HEK293T (cell line): ENCODE measurements at places on chromosomes 6 and 20.

- DNase-seq: no peak
These were observed 10.0 kb upstream of the SLC32A1 start for GRCh38 chr20:38714308-38714707.

DNA sequence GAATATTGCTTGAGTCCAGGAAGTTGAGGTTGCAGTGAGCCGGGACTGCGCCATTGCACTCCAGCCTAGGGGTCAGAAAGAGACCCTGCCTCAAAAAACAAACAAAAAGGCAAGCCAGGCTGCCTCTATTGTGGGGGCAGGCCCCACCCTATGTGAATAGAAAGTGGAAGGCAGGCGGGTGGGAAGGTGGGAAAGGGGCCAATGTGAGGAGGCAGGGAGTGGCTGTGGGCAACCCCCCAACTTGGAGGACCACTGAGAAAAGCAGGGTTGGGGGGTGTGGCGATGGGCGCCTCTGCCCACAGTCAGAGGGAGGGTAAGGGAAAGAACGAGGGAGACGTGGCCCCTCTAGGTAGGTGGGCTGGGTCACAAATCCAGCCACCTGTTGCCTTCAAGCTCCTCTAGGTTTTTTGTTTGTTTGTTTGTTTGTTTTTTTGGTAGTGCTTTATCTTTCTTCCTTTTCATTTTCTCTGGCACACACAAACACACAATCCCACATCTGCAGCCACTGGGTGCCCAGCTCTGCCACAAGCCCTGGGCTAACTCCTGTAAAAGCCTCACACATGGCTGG lies 5.3 kb upstream of the AP5S1 start:
- DNase-seq: no peak

DNA sequence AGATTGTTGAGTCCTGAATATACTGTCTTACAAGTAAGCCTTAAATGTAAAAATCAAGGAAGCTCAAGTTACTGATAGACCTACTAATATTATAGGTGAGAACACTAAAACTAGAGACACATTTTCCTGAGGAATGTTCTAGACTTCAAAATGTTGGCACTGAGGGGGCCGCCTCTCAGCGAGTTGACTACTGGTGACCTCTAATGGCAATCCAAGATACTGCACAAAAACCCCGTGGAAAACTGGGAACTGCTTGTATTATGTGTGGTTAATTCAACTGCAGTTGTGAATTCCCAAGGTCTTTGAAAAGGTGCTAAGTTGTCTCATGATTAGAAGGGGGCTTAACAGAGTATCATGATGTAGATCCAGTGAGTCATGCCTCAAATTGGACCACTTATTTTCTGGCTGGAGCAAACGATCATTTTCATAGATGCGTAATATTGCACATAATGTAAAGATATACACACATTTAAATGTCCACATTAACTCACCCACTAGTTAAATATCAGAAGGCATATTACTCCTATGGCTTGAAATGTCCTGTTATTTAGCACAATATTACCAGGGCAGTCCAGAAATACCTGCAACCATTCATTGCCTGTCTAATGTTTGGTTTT lies 336.2 kb downstream of the FOXA2 start:
- peak; percentile 17 for DNase-seq

- no peak for DNase-seq
These were observed 2.7 kb downstream of the FAM110A start for GRCh38 chr20:836190-836589.

DNA sequence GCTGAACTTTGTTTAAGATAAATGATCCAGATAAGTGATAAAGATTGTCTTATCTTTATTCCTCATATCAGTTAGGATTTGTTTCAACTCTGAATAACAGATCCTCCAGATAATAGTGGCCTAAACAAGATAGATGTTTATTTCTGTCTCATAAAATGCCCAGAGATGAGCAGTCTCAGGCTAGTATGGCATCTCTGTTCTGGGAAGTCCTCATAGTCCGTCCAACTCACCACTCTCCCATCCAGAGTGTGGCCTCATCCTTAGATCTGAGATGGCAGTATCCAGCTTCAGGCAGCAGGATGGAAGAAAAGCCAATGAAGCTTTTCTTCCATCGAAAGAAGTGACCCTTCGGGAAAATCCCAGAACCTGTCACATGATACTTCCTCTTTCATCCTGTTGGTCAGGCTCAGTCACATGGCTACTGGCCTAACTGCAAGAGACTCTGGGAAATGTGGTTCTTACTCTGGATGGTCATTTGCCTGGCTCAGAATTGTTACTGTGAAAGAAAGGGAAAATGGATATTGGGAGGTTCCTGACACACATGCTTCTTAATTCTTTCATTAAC lies 29.4 kb upstream of the TAGAP start:
- peak; percentile 70 for DNase-seq

DNA sequence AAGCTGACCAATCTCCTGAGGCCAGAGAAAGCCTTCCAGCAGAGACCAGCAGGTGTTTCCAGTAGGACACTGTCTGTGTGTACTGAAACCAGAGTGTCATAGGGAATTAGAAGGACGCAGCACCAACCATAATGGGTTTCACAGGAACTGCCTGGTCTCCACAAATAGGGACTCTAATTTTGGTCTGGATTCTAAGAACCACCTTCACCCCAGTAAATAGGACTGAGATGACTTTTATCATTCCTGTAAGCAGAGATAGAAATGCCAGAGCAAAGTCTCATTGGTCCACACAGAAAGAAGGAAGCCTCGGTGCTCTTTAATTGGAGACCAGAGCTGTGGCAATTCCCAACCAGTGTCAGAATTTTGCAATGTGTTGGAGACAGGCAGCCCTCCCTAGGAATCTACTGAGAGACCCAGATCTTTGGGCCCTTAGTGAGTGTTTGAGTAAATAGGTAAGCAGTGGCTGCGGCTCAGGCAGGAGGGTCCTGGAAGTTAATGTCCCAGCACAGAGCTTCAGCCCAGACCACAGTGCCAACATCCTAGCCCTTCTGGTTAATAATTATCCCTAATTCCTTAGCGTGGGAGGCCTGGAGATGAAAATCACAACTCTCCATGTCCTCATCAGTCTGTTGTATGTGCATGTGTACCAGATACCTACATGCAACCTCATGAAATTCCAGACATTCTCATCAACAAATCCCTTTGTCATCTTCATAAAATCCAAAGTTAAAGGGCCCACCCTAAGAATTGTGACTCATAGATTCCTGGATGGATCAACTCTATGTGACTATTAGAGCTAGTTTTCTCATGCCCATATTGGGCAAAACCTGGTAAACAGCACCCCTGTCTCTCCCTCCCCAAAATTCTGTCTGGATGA lies 81.2 kb downstream of the UNC5CL start:
- no peak for DNase-seq

GRCh38 chr6:119183457-119183856 lies 105.0 kb upstream of the FAM184A start:
- DNase-seq: no peak

- DNase-seq: no peak
These were observed 36.4 kb downstream of the RIPOR3 start for GRCh38 chr20:50654904-50655303.

GRCh38 chr6:105179244-105180065 lies at the start of gene POPDC3:
Gene POPDC3, minus strand, starts transcription at chr6:105180014. Its CDS starts 18,105 bp downstream, at chr6:105161909.
- DNase-seq: peak; percentile 45

DNA sequence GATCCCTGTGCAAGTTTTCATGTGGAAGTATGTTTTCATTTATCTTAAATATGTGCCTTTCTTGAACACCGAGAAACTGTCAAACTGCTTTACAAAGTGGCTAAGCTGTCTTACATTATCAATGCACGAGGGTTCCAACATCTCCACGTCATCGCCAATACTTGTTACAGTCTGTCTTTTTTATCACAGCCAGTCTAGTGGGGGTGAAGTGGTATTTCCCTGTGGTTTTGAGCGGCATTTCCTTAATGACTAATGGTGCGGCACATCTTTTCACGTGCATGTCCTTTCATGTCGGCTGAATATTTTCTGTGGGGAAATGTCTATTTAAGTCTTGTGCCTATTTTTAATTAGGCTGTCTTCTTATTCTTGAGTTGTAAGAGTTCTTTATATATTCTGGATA lies 280.4 kb downstream of the FOXC1 start:
- DNase-seq: no peak

- DNase-seq: peak; percentile 16
These were observed 79.0 kb upstream of the SPACA1 start for GRCh38 chr6:87968435-87969278.

- no peak for DNase-seq
These were observed 837 bp upstream of the MAD2L1BP start for GRCh38 chr6:43634702-43635303.

DNA sequence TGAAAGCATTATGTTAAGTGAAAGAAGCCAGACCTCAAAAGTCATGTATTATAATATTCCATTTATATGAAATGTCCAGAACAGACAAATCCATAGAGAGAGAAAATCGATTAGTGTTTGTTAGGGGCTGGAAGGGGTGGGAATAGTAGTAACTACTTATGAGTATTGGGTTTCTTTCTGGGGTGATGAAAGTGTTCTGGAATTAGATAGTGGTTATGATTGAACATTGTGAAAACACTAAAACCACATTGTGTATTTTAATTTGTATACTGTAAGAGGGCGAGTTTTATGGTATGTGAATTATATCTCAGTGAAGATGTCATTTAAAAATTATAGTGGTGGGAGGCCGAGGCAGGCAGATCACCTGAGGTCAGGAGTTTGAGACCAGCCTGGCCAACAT lies 52.0 kb upstream of the KIF13A start:
- DNase-seq: no peak

GRCh38 chr6:12222405-12223366 lies 67.5 kb upstream of the EDN1 start:
- DNase-seq: no peak

DNA sequence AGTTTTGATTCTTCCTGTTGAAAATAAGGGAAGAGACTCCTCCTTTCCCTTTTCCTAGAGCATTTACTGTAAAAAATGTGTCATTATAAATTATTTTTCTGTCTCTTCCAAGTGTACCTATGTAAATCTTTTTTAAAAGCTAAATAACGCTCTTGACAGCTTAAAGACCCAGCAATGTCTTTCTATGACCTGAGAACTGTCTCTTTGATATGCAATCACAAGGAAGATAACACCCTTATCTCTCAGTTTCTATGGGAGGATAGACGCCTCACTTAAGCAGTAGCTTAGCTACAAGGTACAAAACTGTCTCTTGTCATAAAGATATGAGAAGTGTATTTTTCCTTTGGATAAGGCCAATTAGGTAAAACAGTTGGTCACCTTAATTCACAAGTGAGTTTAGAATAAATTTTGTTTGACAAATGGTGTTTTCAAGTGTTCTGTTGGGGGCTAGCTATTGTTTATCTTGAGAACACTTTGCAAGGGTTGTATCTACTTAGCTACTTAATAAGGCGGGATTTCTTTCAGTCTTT lies 980.6 kb upstream of the EYS start:
- no peak for DNase-seq

DNA sequence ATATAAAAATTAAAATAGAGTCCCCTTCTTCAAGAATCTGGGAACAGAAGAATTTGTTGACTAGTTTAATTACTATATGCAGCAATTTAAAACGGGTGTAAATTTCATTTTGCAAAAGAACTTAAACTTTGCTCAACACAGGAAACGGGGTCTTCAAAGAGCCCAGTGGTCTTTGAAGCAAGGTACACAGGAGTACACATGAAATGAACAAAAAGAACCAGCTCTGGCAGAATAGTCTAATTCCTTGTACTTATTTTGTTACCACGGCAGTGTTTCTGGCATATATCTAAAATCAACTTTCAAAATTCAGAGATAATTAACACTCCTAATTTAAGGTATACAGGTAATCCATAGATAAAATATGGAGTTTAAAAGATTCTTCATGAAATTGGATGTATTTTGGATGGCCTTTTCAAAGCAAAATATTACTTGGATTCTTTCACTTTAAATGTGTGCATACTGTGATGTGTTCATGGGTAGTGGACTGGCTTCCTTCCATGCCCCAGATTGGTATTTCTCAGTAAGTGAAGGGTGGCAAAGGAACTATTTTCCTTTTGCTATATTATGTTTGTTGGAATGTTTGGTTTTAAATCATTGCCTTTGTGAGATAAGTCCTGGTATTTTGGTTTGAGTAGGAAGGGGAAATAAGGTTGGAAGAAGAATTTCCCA lies 96.8 kb upstream of the THEMIS start:
- DNase-seq: no peak

DNA sequence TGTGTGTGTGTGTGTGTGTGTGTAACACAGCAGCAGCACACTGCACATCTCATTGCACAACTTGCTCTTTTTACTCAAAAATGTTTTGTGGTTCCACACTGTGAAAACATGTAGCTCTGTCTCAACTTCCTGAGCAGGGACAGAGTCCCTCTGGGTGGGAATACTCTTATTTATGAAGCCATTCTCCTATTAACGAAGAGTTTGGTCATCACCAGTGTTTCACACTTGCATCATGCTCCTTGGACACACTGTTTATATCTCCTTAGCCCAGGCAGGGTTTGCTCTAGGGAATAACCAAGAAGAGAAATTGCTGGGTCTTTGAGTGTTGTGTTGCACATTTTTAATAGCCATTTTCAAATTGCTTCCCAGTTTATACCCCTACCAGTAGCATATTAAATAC lies 53.6 kb downstream of the ZNF831 start:
- no peak for DNase-seq

- DNase-seq: peak; percentile 90
These were observed 103.0 kb downstream of the EDN3 start for GRCh38 chr20:59403261-59403961.

DNA sequence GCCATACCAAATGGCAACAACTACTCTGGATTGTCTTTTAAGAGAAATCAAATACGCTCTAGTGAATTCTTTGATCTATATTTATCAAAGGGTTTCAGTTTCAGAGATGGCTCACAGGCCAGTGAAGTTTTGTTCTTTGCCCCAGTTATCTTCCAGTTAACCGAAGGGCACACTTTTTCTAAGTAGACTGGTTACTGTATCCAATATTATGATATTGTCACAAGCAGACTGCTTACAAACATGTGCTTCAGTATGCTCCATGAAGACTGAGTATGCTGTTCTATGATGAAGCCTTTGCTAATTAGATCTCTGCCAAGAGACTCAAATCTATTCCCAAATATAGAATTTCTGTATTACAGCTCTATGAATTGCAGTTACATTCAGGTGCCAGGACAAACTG lies 181.1 kb downstream of the REV3L start:
- no peak for DNase-seq

GRCh38 chr20:35199740-35200139 lies 26.8 kb upstream of the MMP24 start:
- no peak for DNase-seq

DNA sequence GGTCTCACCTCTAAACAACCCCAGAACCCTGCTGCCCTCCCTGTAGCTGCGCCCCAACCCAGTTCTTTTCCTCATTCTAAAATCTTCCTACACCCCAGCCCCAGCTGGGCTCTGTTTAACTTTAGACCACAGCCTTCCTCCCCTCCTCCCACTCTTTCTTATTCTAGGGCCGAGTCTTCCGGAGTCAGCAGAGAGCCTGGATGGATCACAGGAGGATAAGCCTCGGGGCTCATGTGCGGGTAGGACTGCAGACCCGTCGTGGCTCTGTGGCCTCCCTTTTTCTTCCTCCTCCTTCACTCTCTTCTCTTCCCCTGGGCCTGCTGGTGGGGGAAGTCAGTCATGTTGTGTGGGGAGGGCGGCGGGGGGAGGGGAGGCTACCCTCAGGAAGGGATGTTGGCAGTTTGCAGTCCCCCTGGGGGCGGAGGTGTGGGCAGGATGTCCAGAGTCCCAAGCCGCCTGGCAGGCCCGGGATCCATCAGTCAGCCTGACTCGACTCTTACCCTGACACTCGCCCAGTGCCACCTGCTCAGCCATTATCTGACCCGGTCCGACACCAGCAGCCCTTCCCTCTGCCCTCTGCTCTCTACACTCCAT lies 8.1 kb downstream of the CAPN11 start:
- no peak for DNase-seq
